ENCODE measurements at places on chromosomes 13 and 19.

DNA sequence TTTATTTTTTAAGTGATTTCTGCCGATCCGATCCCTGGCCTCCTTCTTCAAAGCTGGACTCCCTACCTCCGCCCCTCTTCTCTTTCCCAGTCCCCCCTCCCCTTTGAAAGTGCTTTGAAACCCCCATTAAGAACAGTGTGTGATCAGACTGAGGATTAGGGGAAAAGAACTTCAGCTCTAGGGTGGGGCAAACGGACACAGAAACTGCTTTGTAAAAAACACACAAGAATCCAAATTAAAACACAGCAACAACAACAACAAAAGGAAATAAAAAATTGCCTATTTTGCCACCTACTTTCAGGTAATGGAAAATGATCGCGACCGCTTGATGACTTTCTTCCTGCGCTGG lies 1.4 kb downstream of the SPRY2 start:
- DNase-seq: no peak

GRCh38 chr13:38002606-38003005 lies 133.0 kb upstream of the TRPC4 start:
- DNase-seq: no peak

GRCh38 chr19:43936188-43936587 lies 1.1 kb upstream of the ZNF45 start:
- DNase-seq: no peak

GRCh38 chr13:40794414-40795368 lies 5.3 kb downstream of the SLC25A15 start:
- DNase-seq: no peak

GRCh38 chr19:29324717-29325116 lies 111.8 kb upstream of the UQCRFS1 start:
- no peak for DNase-seq

- peak; percentile 79 for DNase-seq
Observed at GRCh38 chr13:106038752-106039151, 496.7 kb downstream of the EFNB2 start.

DNA sequence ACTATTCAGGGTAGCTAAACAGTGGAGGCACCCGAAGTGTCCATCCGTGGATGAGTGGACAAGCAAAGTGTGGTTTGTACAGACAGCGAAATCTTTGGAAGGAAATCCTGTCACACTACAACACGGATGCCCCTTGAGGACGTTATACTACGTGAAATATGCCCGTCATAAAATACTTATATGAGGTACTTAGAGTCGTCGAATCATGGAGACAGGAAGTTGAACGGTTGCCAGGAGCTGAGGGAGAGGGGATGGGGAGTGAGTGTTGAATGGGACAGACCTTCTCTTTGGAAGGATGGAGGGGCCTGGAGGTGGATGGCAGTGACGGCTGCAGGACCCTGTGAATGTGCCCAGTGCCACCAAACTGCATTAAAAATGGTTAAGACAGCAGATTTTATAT lies 11.6 kb downstream of the ATP4B start:
- no peak for DNase-seq

DNA sequence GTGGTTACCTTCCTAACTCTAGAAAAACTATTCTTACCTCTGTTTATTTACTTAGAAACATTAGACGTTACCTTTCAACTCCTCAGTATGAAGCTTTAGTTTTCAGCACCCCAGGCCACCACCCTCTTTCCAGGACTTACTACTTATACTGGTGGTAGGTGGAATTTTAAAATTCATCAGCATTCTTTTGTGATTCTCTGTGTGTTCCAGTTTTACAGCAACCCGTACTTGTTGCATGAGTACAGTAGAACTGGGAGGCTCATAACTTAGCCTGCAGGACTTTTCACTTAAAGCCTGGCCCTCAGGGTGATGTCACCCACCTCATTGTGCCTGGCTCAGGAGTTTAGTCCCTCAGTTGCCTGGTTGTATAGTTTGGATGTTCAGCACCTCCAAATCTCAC lies 49.4 kb upstream of the ALOX5AP start:
- no peak for DNase-seq

- no peak for DNase-seq
Observed at GRCh38 chr13:74136084-74136658, 2.0 kb upstream of the KLF12 start.

DNA sequence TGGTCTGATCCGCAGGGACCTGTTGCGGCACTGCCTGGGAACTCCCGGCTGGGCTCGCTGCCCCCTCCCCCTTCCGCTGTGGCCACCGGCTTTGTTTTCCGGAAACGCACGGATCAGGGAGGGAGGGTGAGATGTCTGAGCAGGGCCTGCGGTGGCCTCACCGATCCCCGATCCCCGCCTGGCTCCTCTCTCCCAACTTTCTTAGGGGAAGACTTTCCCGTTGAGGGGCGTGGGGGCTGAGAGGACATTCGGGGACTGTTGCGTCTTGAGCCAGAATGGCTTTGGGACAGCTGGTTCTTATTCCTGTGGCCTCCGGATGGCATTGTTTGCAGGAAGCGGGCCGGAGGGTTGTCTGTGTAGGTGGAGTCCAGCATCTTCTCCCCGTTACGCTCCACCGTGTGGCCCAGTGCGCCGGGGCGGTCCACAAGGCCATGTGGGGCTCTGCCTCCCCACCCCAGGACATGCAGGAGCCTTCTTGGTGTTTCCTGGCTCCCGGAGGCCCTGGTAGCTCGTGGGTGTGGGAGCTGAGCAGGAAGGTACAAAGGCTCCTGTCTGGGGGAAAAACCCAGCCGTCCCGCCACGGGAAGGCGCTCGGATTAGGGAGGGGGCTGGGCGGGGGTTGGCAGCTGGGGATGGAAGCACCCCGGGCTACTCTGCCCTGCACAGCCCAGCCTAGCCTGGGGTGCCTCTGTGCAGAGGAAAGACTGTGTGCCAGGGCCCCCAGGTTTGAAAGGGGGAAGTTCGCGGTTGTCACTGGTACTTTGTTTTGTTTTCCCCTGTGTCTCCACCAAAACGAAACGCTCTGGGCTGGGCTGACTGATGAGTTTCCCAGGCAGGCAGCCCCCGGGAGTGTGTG lies 1.3 kb downstream of the CSNK1G2 start:
- DNase-seq: no peak

DNA sequence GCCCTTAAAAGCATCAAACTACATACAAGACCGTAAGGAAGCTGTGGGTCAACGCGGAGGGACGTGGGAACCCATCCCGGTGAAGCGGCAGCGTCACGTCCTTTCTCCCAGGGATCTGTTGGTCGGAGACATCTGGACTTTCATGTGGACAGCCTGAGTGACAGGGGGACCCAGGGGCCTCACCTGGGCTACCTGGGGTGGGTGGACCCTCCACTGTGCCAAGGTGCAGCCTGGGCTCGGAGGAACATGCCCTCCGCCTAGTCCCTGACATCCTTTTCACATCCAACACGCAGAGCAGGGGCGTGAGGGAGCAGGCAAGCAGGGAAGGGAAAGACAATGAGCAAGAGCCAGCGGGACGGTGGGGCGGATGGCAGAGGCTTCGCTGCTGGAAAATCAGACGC lies 13.8 kb upstream of the GARIN5A start:
- DNase-seq: no peak

DNA sequence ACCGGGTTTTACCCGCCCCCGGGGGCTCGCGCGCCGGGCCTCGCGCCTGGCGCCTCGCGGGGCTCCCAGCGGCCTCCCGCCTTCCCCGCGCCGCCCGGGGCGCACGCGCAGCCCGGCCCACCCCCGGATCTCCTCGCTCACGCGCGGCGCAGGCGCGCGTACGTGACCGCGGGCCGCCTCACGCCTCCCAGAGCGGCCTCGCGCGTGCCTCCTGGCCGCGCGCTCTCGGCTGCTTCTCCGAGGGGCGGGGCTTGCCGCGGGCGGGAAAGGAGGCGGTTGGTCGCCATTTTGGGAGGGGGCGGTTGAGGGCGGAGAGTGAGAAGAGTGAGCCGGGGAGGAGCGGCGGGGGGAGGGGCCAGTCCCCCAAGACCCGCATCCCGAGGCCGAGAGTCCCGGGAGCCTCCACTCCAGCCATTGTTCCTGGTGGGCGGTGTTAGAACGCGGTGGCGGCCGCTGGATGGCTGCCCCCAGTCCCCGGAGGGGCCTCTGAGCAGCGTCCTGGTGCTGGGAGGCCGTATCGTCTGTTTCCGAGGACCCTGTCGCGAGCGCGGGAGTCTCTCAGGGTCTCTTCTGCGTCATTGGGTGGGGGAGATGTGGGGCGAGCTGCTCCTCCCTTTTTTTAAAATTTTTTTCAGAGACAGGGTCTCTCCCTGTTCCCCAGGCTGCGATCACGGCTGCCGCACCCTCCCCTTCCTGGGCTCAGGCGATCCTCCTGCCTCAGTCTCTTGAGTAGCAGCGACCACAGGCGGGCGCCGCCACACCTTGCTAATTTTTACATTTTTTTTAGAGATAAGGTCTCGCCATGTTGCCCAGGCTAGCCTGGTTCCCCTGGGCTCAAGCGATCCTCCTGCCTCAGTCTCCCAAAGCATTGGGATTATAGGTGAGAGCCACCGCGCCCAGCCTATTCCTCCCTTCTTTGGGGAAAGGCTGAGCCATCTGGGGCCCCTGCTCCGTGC lies at the start of gene ZNF541:
ZNF541 (minus strand) TSS at position 78 of the 956 bp plus-strand sequence. CDS start 17,292 bp downstream, outside the sequence.
- no peak for DNase-seq

DNA sequence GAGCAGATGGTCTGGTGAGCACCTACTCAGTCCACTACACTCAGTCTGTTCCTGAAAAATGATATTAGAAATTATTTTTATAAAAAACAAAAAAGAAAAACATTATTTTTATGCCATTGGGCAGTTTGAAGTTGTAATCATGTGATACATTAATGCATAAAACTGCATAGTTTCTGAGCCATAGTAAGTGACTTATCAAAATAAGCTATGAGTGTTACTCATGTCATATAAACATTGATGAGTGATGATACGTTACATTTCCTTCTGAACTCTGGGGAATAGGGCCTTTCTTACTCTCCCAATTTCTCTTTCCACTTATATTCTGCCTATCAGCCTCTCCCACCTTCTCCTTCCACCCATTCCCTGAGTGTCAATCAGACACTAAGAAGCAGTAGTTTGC lies 8.9 kb downstream of the ZNF805 start:
- no peak for DNase-seq

DNA sequence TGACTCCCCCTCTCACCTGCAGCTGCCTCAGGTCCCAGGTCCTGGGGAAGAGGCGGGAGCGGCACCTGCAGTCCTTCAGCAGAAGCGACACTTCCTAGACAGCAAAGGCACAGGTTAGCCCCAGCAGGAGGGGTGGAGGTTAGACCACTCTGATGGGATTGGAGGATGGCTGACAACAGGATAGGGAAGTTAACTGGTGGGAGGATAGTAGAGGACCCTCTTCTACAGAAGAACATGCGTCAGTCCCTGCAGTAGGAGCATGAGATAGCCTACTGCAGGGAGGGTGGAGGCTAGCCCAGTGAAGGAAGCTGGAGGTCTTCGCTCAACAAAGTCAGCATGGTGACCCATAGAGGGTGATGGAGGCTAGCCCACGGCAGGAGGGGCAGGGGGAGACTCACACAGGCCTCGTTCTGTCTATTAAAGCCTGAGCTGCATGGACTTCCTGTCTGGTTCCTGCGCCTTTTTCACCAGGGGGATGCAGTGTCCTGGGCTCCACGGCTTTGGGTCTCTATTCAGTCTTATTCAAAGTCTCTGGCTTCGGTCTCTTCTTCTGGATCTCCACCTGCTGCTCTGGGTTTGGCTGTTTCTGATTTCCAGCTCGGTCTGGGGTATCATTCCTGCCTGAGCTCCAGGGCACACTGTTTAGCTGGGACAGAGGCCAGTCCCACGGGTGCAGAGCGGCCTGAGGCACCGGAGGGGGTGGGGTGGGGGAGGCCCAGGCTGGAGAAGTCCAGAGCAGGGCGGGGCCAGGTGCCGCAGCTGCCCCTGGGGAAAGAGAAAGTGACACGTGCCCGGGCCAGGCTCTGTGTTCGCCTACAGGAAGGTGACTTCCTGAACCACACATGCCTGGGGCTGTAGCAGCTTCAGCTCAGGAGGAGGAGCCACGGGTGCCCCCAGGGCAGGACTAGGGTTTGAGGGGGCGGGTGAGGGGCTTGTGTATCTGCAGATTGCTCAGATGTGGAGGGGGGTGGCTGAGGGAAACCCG lies 7.3 kb downstream of the IFNL3 start:
- DNase-seq: no peak

- DNase-seq: peak; percentile 16
Observed at GRCh38 chr13:37385956-37386670, 212.5 kb downstream of the POSTN start.
